Ascending aorta (tissue), 2 donors: ENCODE measurements at places on chromosomes 13 and 19.

GRCh38 chr19:18717601-18718000 is 34.1 kb downstream of the CRTC1 start:
- DNase-seq = no peak

- DNase-seq = no peak
These were observed 2358.5 kb upstream of the PCDH20 start for GRCh38 chr13:63774133-63774532.

- no peak for DNase-seq
These were observed 134.0 kb downstream of the ENOX1 start for GRCh38 chr13:43652760-43653159.

DNA sequence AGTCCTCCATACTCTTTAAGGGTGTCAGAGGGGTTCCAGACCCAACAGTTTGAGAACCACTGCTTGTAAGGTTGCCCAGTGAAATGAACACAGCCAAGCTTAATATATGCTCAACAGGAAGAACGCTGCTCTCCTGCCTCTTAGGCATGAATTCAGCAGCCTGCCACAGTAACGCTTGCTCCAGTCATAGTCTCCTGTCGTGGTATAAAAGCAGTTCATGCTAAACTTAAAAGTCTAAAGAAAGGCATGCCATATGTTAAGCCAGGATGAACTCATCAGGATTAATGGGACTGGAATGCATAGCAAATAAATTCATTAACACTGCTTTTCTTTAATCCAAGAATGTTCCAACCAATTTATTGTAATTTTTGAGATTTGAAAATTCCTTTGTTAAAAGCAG is 38.7 kb downstream of the SLC7A1 start:
- no peak for DNase-seq

- DNase-seq = no peak
These were observed 79.3 kb upstream of the TEX29 start for GRCh38 chr13:111241006-111241755.

DNA sequence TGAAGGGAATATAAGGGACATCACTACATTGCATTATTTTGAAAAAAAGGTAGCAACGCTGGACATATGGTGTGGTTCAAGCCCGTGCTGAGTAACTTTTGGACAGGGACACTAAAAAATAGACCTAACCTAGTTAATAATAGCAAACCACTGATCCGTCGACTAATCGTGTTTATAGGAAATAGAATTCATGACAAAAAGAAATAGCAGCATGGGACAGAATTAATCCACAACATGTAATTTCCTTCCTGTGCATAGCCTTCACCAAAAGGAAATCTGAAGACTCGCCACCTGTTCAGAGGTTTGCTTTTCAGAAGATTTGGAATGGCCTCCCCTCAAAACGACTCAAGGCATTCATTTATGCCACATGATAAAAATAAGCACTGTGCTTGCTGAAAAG is 128.7 kb downstream of the FGF14 start:
- DNase-seq = no peak

DNA sequence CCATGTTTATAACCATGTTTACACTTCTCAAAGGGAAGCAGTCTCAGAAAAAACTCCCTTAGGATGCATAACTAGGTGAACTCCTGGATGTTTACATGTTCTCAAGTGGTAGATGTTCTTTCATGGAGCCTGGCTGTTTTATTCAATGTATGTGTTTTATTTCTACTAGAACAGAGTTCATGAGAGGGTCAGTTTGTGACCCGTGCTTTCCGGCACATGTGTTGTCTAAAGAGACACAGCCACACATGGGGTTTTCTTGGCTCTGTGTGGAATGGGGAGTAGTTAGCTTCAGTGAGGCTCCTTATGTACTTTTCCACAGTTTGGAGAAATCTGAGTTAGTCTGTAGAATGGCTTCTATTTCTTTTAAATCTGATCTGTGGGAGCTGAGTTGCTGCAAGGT is 60.9 kb downstream of the ATP8A2 start:
- no peak for DNase-seq
